ENCODE measurements at places on chromosomes 12 and 14.

DNA sequence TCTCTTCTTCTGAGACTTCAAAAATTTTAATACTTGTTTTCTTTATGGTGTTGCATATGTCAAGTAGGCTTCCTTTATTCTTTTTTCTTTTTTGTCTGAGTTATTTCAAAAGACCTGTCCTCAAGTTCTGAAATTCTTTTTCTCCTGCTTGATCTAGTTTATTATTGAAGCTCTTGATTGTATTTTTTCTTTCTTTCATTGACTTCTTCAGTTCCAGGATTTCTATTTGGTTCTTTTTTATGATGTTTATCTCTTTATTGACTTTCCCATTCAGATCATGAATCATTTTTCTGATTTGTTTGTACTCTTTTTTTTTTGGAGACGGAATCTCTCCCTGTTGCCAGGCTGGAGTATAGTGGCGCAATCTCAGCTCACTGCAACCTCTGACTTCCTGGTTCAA lies 34.1 kb downstream of the IFT43 start:
- DNase-seq, result no peak

DNA sequence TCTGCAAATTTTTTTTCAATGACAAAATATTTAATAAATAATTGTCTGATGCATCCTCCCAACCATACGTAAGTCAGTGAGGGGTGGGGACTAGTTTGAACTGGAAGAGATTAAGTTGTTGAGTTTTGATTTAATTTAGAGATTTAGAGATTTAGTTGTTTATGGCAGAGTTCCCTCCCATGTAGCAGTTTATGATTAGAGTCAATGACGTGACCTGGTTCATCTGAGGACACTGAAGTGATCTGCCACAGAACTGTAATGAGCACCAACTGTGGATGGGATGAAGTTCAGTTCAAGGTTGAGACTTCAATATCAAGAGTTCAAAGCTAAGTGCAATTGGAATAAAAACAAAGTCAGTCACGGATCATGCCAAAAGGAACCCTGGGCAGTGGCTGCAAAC lies 609.3 kb downstream of the NOVA1 start:
- DNase-seq, result no peak

- no peak for DNase-seq
Observed at GRCh38 chr12:108553799-108554198, 7.2 kb downstream of the SART3 start.

GRCh38 chr12:77924703-77925102 lies 94.0 kb downstream of the NAV3 start:
- DNase-seq, result no peak

DNA sequence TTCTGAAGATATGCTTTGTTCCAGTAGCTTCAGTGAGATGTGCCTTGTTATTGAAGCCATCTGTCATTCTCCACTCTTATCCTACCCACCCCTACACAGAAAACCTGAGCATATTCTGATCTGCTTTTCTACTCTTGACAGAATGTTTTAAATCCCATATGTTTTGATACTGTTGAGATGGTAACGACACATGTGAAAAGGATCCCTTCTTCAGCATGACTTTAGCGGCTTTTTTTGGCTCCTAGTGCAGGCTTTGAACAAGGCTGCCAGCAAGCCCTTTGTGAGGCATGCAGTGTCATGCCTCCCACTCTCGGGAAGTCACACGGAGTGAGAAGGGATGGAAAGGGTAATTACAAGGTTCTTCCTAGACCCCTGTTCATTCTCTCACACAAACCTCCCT lies 228.8 kb upstream of the RGS6 start:
- DNase-seq, result no peak

DNA sequence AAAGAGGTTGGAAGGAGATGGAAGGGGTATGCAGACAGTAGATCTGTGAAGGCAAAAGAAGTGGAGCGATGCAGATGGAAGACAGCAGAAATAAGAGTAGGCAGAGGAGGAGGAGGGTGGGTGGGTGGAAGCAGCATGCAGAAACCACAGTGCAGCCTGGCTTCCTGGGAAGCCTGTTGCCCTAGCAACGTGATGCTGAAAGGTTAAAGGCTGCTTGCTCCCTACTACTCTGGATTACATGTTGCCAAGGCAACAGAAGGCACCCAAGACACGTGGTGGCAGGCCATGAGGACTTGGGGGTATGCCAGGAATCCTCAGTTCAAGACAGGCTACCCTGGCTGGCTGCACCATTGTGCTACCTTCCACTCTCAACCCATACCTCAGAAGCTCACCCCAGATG lies 129.6 kb downstream of the GRIN2B start:
- no peak for DNase-seq

Data from stimulated activated CD8-positive, alpha-beta memory T cell treated with anti-CD3 and anti-CD28 coated beads, Interleukin-7, amount 100 ng/mL, for 1 hour (primary cell).